HCT116 (cell line): ENCODE measurements at places on chromosomes 2 and 18.

DNA sequence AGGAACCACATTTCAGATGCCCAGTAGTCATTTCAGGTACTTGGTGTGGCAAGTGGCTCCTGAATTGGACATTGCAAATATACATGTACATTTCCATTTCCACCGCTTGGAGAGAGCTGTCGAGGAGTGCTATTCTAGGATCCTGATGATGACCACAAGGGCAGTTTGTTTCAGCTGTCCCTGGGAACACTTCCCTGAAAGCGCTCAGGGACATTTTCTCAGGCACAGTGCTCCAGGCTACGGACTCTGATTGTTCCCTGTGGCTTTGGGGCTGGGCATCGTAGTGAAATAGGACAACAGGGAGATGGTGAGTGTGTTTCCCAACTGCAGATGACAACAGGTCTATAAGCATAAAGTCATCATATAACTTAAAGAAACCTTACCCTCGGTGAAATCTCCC is 3.1 kb downstream of the DBI start:
- DNase-seq, result no peak

DNA sequence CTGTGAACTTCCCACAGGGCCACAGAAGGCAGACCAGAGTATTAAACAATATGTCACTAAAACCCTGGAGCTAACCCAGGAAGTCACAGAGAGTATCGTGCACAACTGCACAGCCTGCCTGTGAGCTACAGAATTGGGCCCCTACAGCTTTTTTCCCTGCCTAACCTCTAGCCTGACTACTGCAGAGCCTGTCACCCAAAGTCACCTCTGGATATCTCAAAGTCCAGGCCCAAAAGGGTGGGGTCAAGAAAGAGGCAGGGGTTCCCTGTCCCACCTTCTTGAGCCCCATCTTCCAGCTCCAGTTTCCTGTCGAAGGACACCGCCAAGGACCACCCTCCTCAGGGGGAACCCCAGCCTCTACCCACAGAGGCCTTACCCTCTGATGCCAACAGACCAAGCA is 13.5 kb downstream of the GAD1 start:
- DNase-seq, result no peak

GRCh38 chr2:217413193-217413592 is 553.3 kb upstream of the TNP1 start:
- no peak for DNase-seq

GRCh38 chr2:129780316-129781270 is 198.9 kb upstream of the RAB6C start:
- no peak for DNase-seq

GRCh38 chr2:129934044-129934822 is 45.2 kb upstream of the RAB6C start:
- no peak for DNase-seq
